Fibroblast of skin of right biceps (primary cell): ENCODE measurements at places on chromosomes 4 and X.
A peak's percentile ranks its signal among the peaks of the same experiment; 100 is the strongest.

DNA sequence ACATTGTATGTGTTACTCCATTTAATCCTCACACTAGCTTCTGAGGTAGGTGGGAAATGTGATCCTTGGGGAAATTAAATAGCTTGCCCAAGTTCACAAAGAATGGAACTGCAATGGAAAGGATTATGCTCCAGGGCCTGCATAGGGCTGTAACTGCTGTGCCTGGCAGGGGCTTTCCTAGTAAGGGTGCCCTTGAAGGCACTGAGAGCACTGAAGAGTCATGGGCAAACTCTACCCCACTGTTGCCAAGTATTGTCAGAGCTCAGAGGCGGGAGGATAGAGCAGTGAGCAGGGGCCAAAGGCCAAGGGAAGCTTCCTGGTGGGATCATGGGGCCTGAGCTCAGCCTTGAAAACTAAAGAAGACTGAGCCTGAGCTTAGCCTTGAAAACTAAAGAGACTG lies 133.0 kb upstream of the NALF2 start:
- DNase-seq = no peak

GRCh38 chrX:133650239-133650638 lies 234.9 kb upstream of the GPC4 start:
- DNase-seq = no peak

- DNase-seq = peak; percentile 71
These were observed at the start of gene GRIA2 for GRCh38 chr4:157220371-157220881. Gene GRIA2, plus strand, starts transcription at chr4:157220728. Its CDS starts 315 bp downstream, at chr4:157221043.

GRCh38 chrX:14030174-14030530 lies 460 bp upstream of the GEMIN8 start:
- DNase-seq = peak; percentile 58

GRCh38 chr4:95644417-95644816 lies 95.6 kb upstream of the UNC5C start:
- no peak for DNase-seq

DNA sequence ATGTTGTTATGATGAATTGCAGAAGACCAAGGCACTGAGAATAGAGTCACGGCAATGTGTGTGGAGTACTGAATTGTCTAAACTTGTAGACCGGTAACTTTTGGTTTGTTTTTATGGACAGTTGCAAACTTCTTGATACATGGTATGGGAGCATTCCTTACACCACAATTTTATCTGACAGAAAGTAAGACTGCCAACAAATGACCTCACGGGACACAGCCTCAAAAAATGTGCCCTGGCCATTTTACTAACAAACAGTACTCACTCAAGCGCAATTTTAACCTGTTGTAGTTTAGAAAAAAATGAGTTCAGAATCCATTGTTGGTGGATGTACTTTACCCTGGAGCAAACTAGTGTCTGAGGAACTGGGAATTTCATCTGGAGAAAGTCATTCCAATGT lies 321.2 kb downstream of the CAMK2D start:
- DNase-seq = no peak

DNA sequence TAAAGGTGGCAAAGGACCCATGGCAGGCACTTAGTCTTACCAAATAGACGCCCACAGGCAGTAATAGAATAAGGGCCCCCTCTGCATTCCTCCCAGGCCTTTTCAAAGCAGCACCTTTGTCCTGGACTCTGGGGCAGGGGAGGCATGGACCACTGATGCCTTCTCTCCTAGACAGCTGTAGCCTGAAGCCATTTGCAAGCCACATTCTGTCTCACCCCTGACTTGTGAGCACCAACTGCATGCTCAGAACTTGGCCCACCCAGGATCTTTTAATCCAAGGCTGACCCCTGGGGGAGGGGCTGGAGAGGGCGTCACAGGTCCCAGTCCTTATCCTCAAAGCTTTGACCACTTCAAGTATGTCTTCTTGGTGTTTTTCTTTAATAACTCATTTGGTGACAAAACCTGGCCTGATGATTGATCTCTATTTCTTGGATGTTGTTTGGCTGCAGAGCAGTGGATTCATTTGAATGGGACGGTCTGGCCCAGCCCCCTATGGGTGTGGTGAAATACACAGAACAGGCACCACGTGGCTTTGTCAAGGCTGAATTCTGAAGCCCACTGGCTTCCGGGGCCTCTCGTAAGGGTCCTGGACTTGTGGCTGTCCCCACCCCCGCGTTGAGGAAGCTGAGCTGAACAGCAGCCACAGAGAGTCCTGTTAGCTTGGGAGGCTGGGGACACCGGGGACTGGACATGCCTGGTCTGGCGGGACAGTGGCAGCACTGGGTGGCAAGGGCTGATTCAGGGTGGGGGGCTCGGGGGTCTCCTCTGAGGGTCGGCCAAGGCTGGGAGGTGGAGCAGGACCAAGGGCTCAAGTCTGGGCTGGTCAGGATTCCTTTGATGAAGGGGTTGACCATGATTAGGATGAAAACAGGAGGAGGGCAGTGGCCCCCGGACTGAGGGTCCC lies 36.6 kb downstream of the ADRA2C start:
- no peak for DNase-seq

DNA sequence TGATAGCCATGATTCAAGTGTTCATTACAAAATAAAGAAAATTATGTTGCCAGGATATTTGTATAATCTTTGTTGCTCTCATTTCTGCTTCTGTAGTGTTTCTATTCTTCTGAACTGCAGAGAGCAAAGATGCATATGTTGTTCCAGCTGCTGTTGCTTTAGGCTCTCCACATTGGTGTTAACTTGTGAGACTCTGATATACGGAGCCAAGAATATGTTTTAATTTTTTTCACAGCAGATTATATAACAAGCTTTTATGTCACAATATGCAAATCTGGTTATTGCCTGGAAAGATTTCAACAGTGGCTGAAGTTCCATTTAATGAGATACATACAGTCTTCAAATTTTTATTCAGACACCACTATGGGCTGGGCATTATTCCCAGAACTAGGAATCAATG lies 655.0 kb downstream of the GRXCR1 start:
- no peak for DNase-seq

DNA sequence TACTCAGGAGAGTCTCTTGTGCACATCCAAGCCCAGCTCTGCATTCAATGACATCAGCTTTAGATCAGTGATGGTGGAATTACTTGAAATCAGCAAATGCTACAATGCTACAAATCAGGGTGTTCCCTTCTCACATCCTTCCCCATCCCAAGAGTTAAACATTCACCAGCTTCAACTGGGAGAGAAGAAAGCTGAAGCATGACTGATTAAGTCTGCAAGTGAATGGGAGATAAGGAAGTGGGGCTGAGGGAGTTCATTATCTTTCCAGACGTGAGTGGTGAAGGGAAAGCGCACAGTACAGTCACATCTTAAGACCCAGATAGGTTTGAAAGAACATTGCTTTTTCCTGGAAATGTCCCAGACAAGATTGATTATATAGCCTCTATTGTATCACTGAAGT lies 26.2 kb upstream of the MAP9 start:
- DNase-seq = no peak

DNA sequence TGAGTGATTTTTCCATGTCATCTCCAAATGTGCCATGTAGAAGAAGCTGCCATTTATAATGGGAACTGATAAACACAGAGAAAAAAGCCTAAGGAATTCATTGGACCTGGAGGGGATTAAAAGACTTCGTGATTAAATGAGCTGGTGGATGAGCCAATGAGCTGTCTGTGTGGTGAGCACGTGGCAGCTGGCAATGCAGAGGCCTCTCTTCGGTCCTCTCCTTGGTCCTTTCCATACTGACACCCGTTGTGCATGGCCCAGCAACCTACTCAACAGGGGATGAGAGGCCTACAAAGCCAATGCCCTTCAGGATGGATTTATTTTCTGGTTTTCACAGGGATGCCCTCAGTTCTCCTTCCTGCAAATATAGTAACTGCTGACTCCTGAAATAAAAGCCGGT lies 87.7 kb upstream of the STS start:
- no peak for DNase-seq

DNA sequence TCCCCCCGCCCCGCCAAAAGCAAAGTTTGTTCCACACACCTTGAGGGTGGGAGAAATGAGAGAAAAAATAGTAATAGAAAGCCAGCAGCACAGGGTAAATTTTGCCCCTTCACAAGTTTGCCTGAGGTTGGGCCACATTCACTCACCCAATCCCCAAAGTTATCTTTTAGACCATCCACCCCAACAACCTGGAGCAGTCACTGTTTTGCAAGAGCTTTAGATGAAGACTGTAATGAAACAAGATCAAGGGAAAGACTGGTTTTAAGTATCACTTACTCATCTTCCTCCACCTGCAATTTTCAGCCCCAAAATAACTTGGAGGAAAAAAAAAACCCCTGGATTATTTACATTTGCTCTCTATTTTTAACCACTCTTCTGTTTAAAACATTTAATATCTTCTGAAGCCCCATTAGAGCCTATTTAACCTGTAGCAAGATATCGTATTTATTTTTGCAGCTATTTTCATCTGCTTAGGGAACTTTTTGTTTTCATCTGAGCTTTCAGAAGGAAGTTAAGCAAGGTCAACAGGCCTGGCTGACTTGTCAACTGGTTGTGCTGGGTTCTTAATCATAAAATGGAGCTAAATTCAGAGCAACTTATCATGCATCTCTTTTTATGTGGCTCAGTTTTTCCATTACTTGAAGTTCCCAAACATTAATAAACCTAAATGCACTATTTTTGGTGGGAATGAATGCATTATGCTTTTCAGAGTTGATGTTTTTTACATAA lies 24.6 kb upstream of the TBL1X start:
- no peak for DNase-seq

- DNase-seq = no peak
These were observed 76.2 kb upstream of the GRXCR1 start for GRCh38 chr4:42816189-42816879.

- no peak for DNase-seq
These were observed 45.9 kb downstream of the FREM3 start for GRCh38 chr4:143654571-143654970.

GRCh38 chr4:138078751-138079520 lies 163.2 kb downstream of the SLC7A11 start:
- DNase-seq = no peak

GRCh38 chr4:86596807-86597206 lies 2.7 kb downstream of the PTPN13 start:
- DNase-seq = peak; percentile 50

GRCh38 chrX:18288716-18289115 lies 65.8 kb downstream of the SCML2 start:
- DNase-seq = no peak

DNA sequence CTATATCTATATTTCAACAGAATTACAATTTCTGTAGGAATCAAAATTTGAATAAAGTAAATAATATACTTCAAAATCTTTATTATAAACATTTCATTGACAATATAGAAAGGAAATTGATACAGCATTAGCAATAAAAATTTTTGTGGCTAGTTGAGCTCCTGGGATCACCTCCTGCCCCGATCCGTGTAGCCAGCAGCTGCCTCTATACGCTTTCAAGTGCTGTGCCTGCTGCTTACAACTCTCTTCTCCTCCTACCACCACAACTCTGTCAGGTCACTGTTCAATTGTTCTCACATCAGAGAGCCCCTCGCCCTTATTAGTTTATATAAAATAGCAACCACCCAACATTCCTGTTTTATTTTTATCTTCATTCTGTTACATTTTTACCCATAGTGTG lies 27.6 kb downstream of the INPP4B start:
- peak; percentile 4 for DNase-seq

- DNase-seq = peak; percentile 75
These were observed 273.0 kb downstream of the ARHGAP24 start for GRCh38 chr4:85747882-85748491.

DNA sequence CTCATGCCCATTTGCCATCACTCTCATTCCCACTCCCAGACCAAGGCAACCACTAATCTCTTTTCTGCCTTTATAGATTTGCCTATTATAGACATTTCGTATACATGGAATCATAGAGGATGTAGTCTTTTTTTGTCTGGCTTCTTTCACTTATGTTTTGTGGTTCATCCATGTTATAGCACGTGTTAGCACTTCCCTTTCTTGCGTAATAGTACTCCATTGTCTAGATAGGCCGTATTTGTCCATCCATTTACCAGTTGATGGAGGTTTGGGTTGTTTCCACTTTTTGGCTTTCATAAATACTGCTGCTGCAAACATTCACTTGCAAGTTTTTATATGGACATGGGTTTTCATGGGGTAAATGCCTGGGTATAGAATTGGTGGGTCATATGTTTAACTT lies 48.4 kb downstream of the KIF4A start:
- DNase-seq = no peak

- no peak for DNase-seq
These were observed 17.5 kb downstream of the MAGEA9 start for GRCh38 chrX:149799095-149799714.

GRCh38 chr4:3331511-3332394 lies 38.9 kb downstream of the RGS12 start:
- no peak for DNase-seq

GRCh38 chr4:683982-684622 lies 4.8 kb downstream of the SLC49A3 start:
- peak; percentile 52 for DNase-seq

DNA sequence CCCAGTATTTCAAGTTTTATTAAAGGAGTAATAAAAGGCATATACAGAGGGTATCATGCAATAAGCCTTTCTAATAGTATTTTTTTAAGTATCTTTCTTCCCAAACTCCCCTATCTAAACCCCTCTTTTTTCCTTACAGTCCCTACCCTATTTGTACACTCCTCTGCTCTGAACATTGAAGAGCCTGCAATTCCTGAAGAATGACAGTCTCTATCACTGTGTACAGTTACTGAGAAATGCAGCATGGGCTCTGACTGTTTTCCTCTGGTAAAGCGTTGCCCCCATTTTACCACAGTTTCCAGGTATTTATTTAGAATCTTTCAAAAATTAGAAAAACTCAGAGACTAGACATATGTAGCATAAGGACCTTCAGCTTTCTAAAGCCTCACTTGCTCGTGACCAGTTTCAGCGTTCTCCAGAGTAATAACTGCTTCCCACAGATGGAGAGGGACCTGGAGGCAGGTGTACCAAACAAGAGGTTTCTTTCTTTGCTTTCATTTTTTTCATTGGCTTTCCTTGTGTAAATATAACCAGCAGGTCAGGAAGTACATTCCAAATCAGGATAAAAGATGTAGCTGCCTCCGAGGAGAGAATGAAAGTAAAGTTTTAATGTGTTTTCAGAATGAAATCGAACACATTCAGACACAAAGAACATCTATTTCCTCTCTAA lies 230.8 kb downstream of the CFAP299 start:
- no peak for DNase-seq

DNA sequence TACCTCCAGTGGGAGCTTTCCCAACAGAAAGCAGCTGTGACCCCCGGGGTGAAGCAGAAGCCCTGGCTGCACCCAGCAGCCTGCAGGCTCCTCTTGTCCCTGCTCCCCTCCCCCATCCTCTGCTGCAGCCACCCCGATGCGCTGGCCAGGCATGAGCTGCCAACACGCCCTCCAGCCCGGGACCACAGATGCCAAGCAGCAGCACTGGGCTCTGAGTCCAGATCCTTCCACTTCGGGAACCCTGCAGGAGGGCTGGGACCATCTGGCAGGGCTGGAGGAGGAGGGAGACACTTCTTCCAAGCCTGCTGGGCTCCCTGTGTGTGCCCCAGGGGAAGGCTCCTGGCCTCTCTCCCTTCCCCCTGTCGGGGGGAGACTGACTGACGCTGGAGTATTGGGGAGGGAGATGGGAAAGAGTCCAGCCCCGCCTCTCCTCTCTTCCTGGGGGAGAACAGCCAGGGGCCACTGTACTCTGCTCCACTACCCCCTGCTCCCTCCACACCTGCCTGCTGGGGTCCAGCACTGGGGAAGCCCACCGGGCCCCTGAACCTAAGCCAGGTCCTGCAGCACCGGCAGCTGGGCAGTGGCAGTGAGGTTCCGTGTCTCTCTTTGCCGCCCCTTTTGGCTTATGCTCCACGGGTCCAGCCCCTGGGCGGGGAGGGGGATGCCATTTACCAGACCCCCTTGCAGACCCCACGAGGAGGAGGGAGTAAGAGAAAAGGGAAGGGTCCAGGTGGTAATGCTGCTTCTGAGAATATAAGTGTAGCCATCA lies 55.7 kb downstream of the PPP2R2C start:
- no peak for DNase-seq

- peak; percentile 10 for DNase-seq
These were observed 14.8 kb downstream of the SHROOM3 start for GRCh38 chr4:76449833-76450232.
